Large intestine (tissue), 12 donors: ENCODE measurements at places on chromosomes 2 and 18.
A peak's percentile ranks its signal among the peaks of the same experiment; 100 is the strongest.

- no peak for DNase-seq
Observed at GRCh38 chr2:95272299-95272751, 1.9 kb upstream of the PROM2 start.

GRCh38 chr2:231169488-231169887 is 28.9 kb upstream of the ARMC9 start:
- no peak for DNase-seq

GRCh38 chr2:6932206-6932605 is 15.0 kb downstream of the RNF144A start:
- no peak for DNase-seq

DNA sequence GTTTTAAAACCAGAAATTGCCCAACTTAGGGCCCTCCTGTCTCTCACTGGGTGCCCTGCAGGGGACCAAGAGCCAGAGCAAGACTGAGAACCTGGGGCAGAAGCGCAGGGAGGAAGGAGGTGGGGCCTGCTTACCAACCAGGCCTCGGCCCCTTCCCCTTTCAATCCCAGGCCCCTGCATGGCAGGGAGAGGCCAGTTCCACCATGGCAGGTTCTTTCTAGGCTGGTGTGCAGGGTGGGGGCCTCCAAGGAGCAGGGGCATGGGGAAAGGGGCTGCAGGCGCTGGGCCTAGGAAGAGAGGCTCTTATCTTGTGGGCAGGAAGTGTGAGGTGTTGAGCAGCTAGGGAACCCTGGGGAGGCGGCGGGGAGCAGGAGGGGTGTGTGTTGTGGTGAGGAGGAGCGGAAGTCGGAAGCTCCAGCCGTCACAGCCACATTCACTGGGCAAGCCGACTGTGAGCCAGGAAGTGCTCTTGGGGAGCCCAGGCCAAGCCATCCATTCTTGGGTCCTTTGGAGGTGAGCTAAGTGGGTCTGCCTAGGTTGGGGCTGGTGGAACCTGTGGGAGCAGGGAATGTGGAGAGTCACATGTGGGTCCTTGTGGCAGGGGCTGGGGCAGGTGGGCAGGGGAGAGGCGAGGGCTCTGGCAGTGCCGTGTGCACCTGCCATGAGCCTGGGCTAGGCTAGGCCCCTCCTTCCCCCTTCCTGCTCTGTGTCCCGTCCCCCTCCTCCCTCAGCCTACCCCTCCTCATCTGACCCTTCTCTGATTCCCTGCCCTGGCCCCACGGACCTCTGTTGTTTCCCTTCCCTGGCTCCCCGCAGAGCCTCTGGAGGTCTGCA is at the start of gene PSD4:
Gene PSD4, plus strand, starts transcription at position 430 of the 834 bp plus-strand sequence. CDS start 8,486 bp downstream, outside the sequence.
- DNase-seq, result peak; percentile 28

DNA sequence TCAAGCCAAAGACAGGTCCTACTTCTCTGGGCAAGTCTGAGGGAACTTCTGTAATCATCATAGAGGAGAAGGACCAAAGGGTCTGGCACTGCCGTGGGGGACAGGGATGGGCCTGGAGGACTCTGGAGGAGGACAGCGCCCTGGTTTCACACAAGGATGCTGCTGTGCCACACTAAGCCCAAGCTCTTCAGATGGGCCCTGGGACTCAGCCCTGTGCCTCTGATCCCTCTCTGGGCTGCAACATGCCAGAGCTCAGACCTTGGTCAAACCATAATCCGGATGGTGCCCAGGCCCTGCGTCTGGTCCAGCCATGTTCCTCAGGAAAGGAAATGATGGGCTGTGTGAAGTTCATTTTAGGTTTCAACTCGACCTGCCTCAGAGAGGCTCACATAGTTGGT is 222.0 kb upstream of the COPS8 start:
- no peak for DNase-seq
